ENCODE measurements at places on chromosomes 6 and 20. TPM values are rescaled to one million over a fixed set of nuclear protein-coding genes. Genes with fewer than 3 reads are reported as not detected.

Gene NMBR
- total RNA-seq, result under 0.01 TPM

Gene HSD17B8
- total RNA-seq, result 11.4 TPM

Gene ADTRP
- 1.3 TPM for total RNA-seq

Gene LY6G5B
- total RNA-seq, result 2.0 TPM

Gene SRSF12
- 0.33 TPM for total RNA-seq

Gene ARHGAP18
- 38.3 TPM for total RNA-seq

All from fibroblast of lung (primary cell).